ENCODE measurements at places on chromosomes 2 and 18.

DNA sequence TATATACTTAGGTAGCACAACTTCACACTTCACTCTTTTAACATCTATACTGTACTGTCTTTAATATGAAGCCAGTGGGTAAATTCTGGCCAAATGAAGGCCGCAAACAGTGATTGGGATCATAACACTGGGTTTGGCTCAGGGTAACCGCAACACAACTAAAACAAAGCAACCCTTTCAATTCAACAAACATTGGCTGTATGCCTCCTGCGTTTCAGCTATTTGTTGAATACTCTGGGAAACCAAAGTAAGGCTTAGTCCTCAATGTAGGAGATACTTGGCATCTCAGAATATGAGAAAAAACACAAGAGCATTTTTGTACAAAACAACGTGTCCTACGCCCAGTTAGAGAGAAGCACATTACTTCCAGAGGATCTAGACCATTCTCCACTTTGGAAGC lies 693.3 kb upstream of the KLHL29 start:
- H3K27me3 ChIP-seq = no peaks in the 10 kb centered on the region
- no peak overlapping the region for H3K27ac ChIP-seq
- no peaks in the 10 kb centered on the region for H3K36me3 ChIP-seq
- peaks cover 15% of the 10 kb centered on the region for H3K4me1 ChIP-seq
- H3K4me3 ChIP-seq = no peak overlapping the region

- DNase-seq = no peak
- H3K36me3 ChIP-seq = no peaks in the 10 kb centered on the region
- H3K27me3 ChIP-seq = no peaks in the 10 kb centered on the region
- H3K4me3 ChIP-seq = no peak overlapping the region
- H3K4me1 ChIP-seq = no peaks in the 10 kb centered on the region
- no peak overlapping the region for H3K27ac ChIP-seq
Measured at GRCh38 chr2:229313591-229313990, 42.5 kb upstream of the PID1 start.

DNA sequence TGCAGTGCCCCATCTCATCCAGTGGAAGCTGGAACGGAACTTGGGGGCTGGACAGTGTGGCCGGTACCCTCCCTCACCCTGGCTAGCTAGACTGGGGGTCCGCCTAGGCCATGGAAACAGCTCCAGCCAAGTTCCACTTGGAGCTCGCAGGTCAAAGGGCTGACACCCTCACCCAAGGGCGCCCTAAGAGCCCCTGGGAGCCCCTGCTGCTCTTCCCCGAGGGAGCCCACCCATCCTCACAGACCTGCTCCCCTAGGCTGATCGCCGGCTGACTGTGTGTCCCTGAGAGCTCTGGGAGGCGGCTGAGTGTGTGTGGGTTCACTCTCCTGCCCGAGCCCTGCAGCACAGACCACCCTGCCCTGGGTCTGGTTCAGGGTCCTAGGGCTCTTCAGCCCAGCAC lies 118.2 kb upstream of the OTOS start:
- H3K27me3 ChIP-seq = no peaks in the 10 kb centered on the region
- no peaks in the 10 kb centered on the region for H3K36me3 ChIP-seq
- DNase-seq = no peak
- H3K4me3 ChIP-seq = no peak overlapping the region

DNA sequence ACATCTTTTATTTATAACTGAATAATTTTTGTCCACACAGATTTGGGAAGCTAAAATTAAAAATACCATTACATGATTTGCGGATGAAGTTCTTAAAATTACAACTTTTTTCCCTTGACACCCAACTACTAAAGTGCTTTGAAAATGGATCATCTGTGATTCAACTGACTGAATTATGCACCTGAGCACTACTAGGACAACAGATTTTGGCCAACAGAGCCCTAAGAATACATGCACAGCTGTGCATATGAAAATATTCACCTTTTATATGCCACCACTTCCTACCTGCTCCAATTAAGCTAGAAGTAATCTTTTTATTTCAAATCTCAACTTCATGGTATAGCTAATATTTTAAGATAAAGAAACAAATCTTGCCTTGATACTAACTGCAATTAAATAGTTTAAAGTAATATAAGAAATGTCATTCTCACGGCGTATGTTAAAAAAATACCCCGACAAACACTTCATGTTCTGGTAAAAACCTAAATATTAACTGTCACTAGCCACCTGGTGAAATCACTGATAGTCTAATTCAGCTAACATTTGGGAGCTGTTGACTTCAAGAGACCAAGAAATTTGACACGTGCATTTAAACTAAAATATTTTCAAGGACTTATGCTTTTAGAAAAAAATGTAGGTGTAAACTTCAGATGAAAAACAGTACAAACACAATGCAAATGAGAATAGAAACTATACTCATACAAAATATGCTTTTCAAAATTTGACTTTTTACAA lies 153.7 kb downstream of the SRBD1 start:
- H3K27me3 ChIP-seq = no peaks in the 10 kb centered on the region

DNA sequence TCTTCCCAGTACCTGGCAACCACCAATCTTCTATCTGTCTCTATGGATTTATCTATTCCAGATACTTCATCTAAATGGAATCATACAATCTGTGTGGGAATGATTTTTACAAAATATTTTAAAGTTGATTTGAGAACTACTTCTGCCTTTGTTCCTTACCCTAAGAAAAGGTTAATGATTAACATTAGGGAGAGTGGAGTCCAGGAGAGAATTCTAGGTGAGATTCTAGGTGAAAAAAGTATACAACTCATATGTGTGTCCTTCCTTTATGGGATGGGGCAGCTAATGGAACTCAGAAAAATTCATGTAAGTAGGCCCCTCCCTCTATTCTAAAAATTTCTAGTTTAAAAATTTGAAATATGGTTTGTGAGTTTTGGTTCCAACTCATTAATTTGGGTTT lies 35.9 kb upstream of the WDSUB1 start:
- H3K36me3 ChIP-seq = peaks cover 7% of the 10 kb centered on the region
- no peaks in the 10 kb centered on the region for H3K27me3 ChIP-seq
- no peaks in the 10 kb centered on the region for H3K4me1 ChIP-seq
- DNase-seq = no peak

GRCh38 chr2:66948234-66948633 lies 448.9 kb upstream of the ETAA1 start:
- H3K27ac ChIP-seq = no peak overlapping the region
- H3K4me1 ChIP-seq = no peaks in the 10 kb centered on the region
- no peak overlapping the region for H3K4me3 ChIP-seq
- no peaks in the 10 kb centered on the region for H3K36me3 ChIP-seq
- H3K27me3 ChIP-seq = no peaks in the 10 kb centered on the region
- DNase-seq = no peak

GRCh38 chr18:48634491-48634890 lies 95.7 kb downstream of the CTIF start:
- peaks cover 10% of the 10 kb centered on the region for H3K4me1 ChIP-seq
- H3K27me3 ChIP-seq = no peaks in the 10 kb centered on the region
- no peak for DNase-seq
- no peak overlapping the region for H3K27ac ChIP-seq

- no peak overlapping the region for H3K27ac ChIP-seq
- peaks cover 3% of the 10 kb centered on the region for H3K4me1 ChIP-seq
- H3K4me3 ChIP-seq = no peak overlapping the region
- DNase-seq = no peak
- no peaks in the 10 kb centered on the region for H3K27me3 ChIP-seq
Measured at GRCh38 chr18:56505293-56505692, 133.1 kb downstream of the TXNL1 start.

DNA sequence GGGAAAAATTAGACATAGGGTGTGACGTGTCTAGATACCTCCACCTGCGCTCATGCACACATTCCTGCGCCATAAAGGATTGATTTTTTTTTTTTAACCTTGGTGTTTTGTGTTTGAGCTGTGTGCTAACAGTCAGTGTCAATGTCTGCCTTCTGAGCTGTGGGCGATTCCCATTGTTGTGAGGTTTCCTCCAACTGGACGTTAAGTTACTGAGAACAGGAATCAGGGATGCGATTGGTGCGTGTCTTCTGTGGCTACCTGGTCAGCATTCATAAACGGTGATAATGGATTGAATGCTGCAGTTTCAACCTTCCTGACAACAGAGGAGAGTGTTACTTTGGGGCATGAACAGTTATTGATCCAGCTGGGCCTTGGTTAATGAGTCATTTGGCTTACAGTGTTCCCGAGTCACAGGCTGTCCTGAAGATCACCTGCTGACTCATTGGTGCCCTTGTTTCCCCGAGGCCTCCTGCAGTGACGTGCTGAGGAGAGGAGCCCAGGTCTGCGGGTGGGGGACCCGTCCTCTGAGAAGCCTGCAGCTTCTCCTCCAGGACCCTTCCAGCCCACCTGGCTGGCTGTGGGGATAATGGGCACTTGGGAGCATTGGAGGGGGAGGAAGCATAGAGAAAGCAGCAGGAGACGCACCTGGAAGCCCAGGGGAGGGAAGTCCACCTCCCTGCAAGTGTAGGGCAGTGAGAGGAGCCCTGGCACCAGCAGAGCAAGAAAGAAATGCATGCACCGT lies 25.8 kb upstream of the CABYR start:
- no peaks in the 10 kb centered on the region for H3K27me3 ChIP-seq
- H3K4me3 ChIP-seq = no peak overlapping the region
- no peaks in the 10 kb centered on the region for H3K4me1 ChIP-seq
- no peak for DNase-seq

DNA sequence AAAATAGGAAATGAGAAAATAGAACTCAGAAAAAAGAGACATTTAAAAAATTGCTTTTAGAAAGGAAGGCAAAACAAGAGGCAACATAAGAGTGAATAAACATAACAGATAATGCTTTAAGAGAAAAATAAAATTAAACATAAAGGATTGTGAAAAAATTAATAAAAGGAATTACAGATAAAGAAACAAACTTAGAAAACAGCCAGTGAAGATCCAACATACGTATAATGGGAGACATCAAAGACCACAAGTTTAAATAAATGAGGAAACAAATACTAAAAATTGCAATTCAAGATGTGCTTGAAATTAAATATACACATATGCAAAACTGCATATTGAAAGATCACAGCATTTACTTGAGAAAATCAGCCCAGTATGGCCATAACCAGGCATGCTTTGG lies 448.9 kb downstream of the NBAS start:
- no peaks in the 10 kb centered on the region for H3K4me1 ChIP-seq
- DNase-seq = peak; percentile 33
- H3K27me3 ChIP-seq = no peaks in the 10 kb centered on the region
- no peak overlapping the region for H3K27ac ChIP-seq
- H3K4me3 ChIP-seq = no peak overlapping the region
- H3K36me3 ChIP-seq = no peaks in the 10 kb centered on the region

DNA sequence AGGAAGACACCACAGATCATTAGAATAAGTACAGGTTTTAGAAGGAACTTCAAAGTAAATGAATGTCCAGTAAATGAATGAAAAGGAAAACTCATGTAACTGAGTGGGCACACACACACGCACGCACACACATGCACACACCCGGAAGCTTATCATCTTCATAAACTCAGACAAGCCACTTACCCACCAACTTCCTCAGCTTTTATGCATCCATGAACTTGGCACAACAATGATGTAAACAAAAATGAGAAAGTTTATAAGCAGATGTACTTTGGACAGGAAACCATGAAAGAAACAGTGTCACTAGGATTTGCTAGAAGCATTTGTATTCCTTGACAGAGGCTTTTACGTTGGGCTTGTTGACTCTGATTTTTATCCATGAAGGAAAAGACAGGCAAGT lies 23.2 kb downstream of the RNF152 start:
- no peak overlapping the region for H3K4me3 ChIP-seq
- no peaks in the 10 kb centered on the region for H3K27me3 ChIP-seq
- no peak overlapping the region for H3K27ac ChIP-seq
- peaks cover 4% of the 10 kb centered on the region for H3K4me1 ChIP-seq
- no peaks in the 10 kb centered on the region for H3K36me3 ChIP-seq
- no peak for DNase-seq

DNA sequence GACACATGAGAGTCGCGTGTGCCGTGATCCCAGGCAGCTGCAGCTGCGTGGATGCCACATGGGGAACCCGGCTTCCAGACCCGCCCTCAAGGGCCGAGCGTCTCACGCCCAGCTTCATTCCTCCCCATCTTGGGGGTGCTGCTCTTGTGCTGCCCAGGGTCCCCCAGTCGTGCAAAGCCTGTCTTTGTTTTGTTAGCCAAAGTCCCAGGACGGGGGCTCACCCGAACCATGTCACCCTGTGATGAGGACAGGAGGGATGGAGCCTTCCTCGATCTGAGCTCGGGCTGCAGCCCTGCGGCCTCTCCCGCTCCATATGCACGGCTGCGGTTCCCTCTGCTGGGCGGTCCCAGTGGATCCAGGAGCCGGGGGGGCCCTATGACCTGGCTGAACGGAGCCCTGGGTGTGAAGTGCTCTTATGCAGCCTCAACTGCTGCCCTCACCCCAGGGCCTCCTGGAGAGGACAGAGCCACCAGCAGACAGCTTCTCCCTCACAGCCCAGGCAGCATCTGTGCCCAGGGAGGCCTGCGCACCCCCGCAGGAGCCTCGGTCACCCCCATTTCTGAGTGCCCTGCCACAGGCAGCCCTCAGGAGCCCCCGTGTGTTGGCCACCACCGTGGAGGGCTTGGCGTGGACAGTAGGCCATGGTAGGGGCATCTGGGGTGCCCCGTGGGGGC lies 99.0 kb upstream of the CTDP1 start:
- H3K27me3 ChIP-seq = no peaks in the 10 kb centered on the region
- H3K4me3 ChIP-seq = no peak overlapping the region
- H3K27ac ChIP-seq = no peak overlapping the region
- DNase-seq = no peak
- peaks cover 5% of the 10 kb centered on the region for H3K4me1 ChIP-seq

- H3K36me3 ChIP-seq = no peaks in the 10 kb centered on the region
- H3K27me3 ChIP-seq = no peaks in the 10 kb centered on the region
- H3K27ac ChIP-seq = no peak overlapping the region
- DNase-seq = no peak
- H3K4me3 ChIP-seq = no peak overlapping the region
- H3K4me1 ChIP-seq = no peaks in the 10 kb centered on the region
Measured at GRCh38 chr2:145226901-145227300, 707.0 kb upstream of the ZEB2 start.
